Thoracic aorta (tissue), 2 donors: ENCODE measurements at places on chromosomes 12 and 14. TPM values are rescaled to one million over a fixed set of nuclear protein-coding genes. Genes with fewer than 3 reads are reported as not detected.

DNA sequence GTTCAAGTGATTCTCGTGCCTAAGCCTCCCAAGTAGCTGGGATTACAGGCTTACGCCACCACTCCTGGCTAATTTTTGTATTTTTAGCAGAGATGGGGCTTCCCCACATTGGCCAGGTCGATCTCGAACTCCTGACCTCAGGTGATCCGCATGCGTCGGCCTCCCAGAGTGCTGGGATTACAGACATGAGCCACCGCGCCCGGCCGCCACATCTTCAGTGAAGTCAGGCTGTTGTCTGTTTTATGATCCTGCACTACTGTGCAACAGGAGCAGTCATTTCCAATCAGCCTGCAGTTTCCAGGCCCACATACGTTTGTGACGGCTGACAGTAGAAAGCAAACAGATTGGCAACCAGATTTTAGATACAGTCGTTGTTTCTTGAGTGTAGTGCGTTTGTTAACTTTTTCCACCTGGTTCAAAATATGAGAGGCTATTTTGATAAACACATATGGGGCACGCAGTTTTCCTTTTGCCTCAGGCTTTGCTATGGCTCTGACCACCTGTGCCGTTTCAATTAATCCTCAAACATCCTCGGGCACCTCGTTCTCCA is 74.8 kb downstream of the LGMN start:
- DNase-seq: no peak

GRCh38 chr12:117847371-117847770 is 121.4 kb downstream of the KSR2 start:
- no peak for DNase-seq

DNA sequence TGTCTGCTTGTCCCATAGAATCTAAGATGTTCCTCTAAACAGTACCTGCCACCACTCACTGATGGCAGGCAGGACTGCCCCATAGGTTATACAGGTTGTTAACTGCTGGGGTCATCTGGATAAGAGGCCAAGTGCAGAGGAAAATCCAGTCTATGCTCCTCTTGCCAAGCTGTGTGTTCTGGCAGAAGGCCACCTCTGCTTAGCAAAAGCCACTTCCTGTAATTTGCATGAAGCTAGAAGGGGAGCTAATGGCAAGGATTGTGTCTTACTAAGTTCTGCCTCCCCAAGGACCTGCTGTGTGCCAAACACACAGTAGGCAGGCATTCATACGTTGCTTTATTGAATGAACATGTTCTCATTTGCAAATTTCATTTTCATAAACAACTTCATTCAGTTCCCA is 445.4 kb downstream of the BCL11B start:
- no peak for DNase-seq

DNA sequence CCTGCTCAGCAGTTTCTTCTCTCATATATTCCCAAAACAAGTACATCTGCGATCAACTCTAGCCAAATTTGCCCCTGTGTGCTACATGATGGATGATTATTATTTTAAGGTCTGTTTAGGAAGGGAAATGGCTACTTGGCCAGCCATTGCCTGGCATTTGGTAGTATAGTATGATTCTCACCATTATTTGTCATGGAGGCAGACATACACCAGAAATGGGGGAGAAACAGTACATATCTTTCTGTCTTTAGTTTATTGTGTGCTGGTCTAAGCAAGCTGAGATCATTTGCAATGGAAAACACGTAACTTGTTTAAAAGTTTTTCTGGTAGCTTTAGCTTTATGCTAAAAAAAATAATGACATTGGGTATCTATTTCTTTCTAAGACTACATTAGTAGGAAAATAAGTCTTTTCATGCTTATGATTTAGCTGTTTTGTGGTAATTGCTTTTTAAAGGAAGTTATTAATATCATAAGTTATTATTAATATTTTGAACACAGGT is 45.5 kb downstream of the EID3 start:
- no peak for DNase-seq

Gene RAD51AP1
- total RNA-seq: 10.2 TPM

- no peak for DNase-seq
Observed at GRCh38 chr12:120866108-120866507, 38.0 kb downstream of the SPPL3 start.

- DNase-seq: no peak
Observed at GRCh38 chr14:69170839-69171238, 17.9 kb upstream of the DCAF5 start.

Gene OGFOD2
- total RNA-seq: 6.6 TPM

DNA sequence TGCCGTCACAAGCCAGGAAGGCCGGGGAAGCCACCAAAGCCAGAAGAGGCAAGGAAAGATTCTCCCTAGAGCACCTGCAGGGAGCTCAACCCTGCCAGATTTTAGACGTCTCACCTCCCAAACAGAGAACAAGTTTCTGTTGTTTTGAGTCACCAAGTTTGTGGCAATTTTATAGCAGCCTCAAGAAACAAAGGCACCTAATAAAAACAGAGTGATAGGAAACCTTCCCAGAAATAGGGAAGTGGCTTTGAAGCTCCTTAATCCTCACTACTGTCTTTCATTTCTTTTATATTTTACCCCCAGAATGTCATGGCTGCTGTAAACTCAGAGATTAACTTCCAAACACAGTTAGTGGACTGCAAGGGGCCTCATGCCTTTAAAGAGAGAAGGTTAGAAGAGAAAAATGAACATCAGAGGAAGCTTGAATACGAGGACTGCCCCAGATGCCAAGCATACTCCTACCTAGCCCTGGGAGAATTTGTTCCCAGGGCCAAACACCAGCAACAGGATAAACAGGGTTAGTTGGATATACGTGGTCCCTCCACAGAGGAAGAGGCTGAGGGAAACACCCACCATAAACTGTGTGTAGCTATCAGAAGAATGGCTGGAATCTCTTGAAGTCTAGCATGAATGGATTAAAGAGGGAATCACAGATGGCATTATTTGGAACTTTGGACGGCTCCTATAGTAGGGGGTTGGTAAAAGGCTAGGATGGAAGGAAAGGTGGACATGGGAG is 148.3 kb downstream of the KCNA5 start:
- DNase-seq: no peak

- no peak for DNase-seq
Observed at GRCh38 chr12:118645219-118645618, 268.9 kb downstream of the SUDS3 start.

GRCh38 chr12:29223426-29223825 is 74.3 kb downstream of the FAR2 start:
- no peak for DNase-seq

Gene LPAR5
- 4.8 TPM for total RNA-seq

Gene ALDH1L2
- total RNA-seq: 16.5 TPM

GRCh38 chr14:101704140-101704539 is 57.4 kb upstream of the PPP2R5C start:
- no peak for DNase-seq

DNA sequence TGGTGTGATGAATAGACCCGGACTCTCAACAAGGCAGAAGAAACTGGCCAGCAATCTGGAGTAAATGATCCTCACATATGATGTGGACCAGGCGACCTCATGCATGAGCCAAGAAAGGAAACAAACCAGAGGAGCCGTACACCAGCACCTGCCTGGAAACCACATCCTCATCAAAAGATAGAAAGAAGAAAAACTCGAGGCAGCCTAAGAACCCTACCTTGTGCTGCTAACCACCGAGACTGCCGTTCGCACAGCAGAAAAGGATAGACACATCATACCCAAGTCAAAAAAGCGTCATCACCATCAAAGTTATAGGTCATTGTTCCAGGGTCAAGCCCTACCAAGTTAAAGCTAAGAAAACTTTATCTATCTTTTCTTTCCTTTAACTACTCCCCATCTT is 66.7 kb downstream of the RESF1 start:
- DNase-seq: no peak

DNA sequence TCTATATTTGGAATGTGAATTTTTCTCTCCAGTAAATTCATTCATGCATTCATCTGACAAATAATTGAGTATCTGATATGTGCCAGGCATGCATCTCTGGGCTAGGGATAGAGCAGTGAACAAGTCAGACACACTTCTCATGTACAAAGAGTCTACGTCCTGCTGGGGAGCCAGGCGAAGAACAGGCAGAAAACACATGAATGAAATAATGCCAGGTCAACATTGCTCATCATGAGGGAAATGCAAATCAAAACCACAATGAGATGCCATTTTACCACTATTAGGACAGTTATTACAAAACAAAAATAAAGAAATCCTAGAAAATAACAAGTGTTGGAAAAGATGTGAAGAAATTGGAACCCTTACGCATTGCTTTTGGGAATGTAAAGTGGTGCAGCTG is 90.3 kb downstream of the PAX9 start:
- DNase-seq: no peak

GRCh38 chr12:42809226-42809625 is 219.7 kb upstream of the PRICKLE1 start:
- no peak for DNase-seq

Gene DBX2
- 0.27 TPM for total RNA-seq

- DNase-seq: no peak
Observed at GRCh38 chr14:94450722-94451090, 1.9 kb downstream of the SERPINA11 start.

Gene KRT2
- 1.4 TPM for total RNA-seq

DNA sequence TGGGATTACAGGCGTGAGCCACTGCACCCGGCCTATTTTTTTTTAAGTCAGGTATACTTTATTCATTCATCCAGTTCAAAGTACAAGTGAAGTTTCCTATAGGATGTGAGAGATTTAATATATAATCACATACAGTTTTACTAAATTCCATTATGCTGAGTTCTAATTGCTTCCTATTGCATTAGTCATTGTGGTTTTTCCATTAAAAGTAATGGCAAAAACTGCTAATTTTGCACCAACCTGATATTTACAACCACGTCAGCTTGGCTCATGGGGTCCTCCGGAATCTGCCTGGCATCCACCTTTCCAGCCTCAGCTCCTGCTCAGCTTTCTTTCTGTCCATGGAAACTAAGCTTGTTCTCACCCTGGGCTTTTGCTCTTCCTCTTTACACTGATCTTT is 67.0 kb upstream of the CSRP2 start:
- DNase-seq: no peak

- no peak for DNase-seq
Observed at GRCh38 chr14:53380867-53381225, 227.7 kb upstream of the DDHD1 start.

DNA sequence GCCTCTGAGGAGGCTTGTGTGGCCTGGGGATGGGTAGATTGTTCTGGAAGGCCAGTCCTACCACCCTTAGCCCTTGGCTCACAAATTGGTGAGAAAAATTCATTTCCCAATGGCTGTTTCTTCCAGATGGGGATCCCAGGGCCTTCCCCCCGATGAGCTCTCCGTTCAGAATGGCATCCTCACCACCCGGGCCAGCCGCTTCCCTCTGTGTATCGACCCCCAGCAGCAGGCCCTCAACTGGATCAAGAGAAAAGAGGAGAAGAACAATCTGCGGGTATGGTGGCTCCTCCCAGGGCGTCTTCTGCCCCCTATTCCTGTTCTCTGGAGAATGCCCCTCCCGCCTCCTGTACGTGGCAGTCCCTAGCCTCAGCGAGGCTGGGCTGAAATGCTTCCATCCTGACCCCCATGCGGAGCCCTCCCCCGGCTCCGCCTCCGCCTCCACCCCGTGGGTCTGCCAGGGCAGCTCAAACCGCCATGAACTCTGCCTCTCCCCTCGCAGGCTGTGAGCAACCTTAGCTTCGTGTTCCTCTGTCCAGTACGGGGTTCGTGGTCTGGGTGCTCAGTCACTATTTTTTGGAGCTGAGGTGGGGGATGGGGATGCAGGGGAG is 57.8 kb downstream of the CCDC92 start:
- no peak for DNase-seq

- no peak for DNase-seq
Observed at GRCh38 chr12:129659961-129660622, 243.7 kb downstream of the TMEM132D start.

DNA sequence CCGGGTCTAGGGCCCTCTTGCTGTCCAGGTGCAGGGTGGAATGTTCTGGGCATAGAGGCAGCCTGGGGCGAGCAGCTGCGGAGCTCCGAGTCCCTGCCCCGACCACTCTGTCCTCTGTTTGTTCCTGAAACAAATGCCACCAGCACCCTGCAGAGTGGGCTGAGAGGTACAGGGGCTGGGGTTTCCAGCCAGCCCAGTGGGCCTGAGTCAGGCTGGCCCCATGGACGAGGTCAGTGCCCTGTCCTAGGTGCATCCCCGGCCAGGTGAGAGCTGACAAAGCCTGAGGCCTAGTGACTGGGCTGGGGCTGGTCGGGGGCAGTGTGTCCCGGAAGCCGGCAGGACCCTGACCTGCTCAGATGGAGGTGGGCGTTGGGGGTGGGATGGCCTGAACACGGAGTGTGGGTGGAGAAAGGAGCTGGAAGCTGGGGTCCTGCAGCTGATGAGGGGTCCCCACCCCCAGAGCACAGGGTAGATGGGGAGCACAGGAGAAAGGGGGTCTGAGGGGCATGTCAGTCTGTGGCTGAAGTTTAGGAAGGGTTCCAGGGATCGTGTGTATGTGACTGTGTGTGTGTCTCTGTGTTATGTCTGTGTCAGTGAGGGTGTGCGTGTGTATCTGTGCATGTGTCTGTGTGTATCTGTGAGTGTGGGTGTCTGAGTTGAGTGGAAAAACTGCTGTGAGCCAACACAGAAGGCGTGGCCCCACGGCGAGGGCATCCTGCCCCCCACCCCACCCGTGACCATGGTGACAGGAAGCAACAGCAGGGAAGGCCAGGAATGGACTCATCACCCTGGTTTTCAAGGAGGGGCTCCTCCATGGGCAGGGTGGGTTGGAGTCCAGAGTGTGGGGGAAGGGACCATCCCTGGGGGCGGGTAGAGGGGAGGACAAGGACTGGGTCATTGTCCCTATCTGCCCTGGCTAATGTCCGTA is 2.4 kb upstream of the CRIP1 start:
- DNase-seq: no peak

Gene PLEKHG7
- not detected for total RNA-seq

GRCh38 chr14:100299238-100299560 is 7.0 kb downstream of the SLC25A29 start:
- DNase-seq: no peak

Gene PLEKHH1
- total RNA-seq: 1.4 TPM

GRCh38 chr12:76028571-76029277 is 2.9 kb downstream of the PHLDA1 start:
- DNase-seq: no peak

DNA sequence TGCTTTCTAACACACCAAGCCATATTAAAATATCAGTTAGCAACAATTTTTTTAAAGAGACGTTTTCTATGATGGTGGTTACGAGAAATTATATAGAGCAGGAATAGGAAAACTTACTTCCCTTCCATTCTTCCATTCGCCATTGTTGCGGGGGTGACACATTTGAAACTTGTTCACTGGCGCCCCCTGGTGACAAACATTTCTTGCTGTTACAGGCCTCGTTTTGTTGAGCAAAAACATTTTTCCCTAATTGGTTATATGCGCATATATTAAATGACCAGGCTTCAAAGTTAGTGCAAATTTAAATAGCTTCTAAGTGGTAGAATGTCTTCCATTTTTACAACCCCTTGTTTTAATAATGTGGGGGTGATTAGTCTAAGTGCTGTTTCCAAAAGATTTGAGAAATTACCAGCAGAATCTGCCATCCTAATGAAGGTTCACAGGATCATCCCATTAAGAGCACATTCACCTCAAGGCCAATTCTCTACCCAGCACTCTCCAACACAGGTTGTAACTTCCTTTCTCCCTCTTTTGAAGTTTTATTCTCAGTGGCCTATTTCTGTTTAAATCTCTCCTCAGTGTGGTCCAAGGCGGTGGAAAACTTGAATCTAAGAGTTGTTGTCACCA is 1124.7 kb downstream of the FLRT2 start:
- DNase-seq: no peak

Gene SOX5
- total RNA-seq: 36.8 TPM
